ENCODE measurements at places on chromosomes 5 and 9.

GRCh38 chr5:172858511-172858989 lies 24.5 kb downstream of the ERGIC1 start:
- no peak for DNase-seq

GRCh38 chr5:72611118-72611730 lies 104.0 kb upstream of the ZNF366 start:
- peak; percentile 84 for DNase-seq

DNA sequence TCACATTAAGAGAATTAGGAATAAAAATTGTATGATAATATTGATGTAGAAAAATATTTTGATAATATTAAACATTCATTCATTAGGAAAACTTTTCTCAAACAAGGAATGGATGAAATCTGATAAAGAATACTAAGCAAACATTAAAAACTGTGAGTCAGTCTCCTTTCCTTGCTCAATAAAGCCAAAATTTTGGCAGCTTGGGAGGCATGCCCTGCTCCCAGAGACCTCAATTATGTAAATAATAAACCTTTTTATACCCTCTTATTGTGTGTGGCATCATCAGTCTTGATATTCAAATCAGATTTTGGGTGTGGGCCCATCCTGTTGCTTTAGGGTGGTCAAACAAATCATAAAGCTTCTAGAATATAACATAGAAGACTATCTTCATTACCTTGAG lies 36.6 kb upstream of the CCL21 start:
- DNase-seq = no peak

- no peak for DNase-seq
Measured at GRCh38 chr5:139043157-139043905, 154.8 kb downstream of the SIL1 start.

GRCh38 chr5:1182633-1183423 lies 18.6 kb upstream of the SLC6A19 start:
- DNase-seq = no peak

DNA sequence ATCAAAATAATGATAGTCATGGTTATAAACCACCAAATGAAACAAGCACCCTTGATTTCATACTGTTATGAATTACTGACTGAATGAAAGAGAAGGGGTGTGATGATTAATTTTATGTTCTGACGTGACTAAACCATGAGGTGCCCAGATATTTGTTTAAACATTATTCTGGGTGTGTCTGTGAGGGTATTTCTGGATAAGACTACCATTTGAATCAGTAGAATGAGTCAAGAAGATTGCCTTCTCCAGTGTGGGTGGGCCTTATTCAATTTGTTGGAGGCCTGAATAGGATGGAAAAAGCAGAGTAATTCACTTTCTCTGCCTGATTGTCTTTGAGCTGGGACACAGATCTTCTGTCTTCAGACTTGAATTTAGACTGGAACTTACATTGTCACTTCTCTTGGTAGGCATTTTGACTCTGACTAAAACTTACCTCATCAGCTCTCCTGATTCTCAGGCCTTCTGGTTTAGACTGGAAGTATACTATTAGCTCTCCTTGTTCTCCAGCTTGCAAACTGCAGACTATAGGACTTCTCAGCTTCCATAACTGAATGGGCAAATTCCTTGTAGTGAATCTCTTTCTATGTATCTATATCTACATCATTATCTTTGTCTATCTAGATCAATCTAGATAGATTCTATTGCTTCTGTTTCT lies 321.9 kb upstream of the TARS1 start:
- no peak for DNase-seq

GRCh38 chr9:133703591-133704399 lies 34.4 kb downstream of the SARDH start:
- DNase-seq = peak; percentile 15

DNA sequence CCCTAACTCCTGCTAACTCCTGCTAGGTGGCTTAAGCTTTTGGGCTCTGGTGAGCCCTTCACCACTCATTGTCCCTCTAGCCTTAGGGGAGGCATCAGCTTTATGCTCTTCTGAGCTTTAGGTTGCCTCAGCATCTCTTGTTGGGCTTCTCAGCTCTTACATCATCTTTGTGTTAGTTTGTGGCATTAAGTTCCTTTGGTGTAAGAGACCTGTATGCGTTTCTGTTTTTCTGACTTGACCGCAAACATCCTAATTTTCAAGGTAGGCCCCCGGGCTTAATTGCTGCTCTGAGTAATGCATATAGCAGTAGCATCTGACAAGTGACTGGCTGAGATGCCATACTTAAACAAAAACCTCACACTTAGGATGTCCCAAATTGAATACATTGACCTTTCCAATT lies 287.8 kb upstream of the TUT7 start:
- no peak for DNase-seq

DNA sequence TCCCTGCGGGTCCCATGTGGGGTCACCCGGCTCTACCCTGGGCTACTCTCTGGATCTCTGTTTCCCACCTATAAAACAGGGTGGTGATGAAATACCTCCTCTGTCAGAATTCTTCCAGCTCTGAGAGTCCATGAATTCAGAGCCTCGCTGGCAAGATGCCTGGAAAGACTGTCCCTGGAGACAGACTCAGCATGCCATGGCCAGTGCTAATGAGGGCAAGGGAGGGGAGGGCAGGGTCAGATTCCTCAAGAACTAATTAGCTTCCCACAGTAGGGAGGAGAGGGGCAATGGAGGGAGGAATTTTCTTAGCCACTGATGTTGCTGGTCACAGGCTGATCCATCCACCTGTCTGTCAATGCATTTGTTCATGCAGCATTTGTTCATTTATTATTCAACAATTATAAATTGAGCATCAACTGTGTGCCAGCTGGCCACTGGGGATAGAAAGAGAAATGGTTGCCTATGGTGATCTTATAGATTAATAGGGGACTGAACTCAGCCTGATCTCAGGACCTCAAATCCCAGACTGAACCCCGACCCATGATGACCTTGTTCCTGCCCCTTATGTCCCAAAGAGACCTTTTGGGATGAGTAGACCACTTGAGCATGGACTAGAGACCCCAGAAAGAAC lies 4.7 kb downstream of the SYNPO start:
- peak; percentile 61 for DNase-seq

DNA sequence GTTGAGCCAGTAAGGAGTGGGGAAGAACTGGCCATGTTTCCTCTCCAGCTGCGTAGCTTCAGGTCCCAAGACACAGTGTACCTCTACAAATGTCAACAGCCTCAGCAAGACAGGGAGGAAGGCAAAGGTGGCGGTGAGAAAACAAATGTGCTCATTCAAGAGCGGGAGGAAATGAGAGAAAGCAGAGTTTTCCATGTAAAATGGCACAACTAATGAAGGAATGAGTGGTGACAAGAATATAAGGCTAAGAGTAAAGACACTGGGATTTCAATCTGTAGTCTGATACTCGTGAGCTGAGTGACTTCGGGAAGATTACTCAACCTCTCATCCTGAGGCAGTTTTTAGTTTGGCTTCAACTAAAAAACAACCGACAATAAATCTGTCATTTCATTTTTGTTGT lies 67.6 kb downstream of the DPYSL3 start:
- no peak for DNase-seq

Measured in lung (tissue), 17 donors.